ENCODE measurements at places on chromosomes 12 and 14. TPM values are rescaled to one million over a fixed set of nuclear protein-coding genes. Genes with fewer than 3 reads are reported as not detected.

GRCh38 chr12:57611108-57611826, at the start of gene ARHGEF25:
ARHGEF25 (plus strand) TSS chr12:57611435; CDS start chr12:57611895, 460 bp downstream.
- no peak for DNase-seq

DNA sequence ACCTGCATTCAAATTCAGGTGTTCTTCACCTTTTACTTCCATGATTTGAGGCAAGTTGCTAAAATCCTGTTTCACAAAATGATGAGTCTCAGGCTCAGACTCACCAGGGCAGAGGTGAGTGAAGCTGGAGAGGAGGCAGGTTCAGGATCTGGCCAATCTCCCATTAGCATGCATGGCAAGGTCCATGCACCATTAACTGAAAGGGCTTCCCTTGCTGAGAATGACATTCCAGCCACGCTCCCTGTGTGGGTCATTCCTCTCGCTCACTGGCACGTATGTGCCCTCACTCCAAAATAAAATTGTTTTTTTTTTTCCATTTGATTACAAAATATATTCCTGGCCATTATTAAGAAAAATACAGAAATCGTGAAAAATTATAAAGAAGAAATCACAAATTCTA, 257.6 kb downstream of the C12orf75 start:
- no peak for DNase-seq

- DNase-seq: no peak
These were observed 68.3 kb upstream of the PSMA6 start for GRCh38 chr14:35223927-35224326.

DNA sequence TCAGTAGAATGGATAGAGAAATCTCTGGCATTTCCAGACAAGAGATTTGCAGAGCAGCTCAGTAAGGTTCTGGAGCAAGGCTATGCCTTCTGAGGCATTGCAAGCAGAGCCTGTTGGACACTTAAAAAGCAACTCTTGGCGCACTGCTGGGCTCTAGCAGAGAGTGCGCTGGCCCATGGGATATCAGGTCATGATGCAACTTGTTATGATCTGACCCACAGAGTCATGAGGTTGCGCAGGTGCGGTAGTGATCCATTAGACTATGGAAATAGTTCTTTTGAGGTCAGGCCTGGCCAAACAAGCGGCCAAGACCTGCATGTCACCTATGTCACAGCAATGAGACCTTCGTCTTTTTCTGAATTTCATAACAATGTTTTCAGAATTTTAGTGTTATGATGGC, 168.6 kb downstream of the TMTC3 start:
- DNase-seq: no peak

- no peak for DNase-seq
These were observed 35.4 kb upstream of the SPPL3 start for GRCh38 chr12:120939523-120939922.

- DNase-seq: no peak
These were observed 260.8 kb downstream of the TTC8 start for GRCh38 chr14:89085231-89085731.

- DNase-seq: no peak
These were observed 42.5 kb downstream of the MARK3 start for GRCh38 chr14:103427485-103428443.

- no peak for DNase-seq
These were observed 45.8 kb upstream of the FGD4 start for GRCh38 chr12:32353540-32353939.

DNA sequence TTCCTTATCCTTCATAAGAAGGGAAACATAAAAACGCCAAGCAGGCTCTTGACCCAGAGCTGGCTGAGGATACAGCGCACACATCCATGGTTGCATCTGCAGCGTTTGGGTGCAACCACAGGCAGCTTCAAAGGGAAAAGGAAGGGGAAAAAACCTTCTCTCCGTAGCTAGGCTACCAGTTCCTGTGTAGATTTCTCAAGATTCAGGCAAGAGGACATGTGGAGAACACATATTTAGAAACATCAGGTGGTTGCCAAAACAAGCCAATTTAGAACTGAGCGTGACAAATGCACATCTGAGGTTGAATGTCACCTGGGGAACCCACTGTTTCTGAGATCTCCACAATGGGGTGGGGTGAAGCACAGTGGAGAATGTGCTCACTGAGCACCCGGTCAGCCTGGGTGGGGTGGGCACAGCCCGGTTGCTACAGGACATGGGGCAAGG, 78.3 kb upstream of the BDKRB2 start:
- DNase-seq: peak; percentile 55

DNA sequence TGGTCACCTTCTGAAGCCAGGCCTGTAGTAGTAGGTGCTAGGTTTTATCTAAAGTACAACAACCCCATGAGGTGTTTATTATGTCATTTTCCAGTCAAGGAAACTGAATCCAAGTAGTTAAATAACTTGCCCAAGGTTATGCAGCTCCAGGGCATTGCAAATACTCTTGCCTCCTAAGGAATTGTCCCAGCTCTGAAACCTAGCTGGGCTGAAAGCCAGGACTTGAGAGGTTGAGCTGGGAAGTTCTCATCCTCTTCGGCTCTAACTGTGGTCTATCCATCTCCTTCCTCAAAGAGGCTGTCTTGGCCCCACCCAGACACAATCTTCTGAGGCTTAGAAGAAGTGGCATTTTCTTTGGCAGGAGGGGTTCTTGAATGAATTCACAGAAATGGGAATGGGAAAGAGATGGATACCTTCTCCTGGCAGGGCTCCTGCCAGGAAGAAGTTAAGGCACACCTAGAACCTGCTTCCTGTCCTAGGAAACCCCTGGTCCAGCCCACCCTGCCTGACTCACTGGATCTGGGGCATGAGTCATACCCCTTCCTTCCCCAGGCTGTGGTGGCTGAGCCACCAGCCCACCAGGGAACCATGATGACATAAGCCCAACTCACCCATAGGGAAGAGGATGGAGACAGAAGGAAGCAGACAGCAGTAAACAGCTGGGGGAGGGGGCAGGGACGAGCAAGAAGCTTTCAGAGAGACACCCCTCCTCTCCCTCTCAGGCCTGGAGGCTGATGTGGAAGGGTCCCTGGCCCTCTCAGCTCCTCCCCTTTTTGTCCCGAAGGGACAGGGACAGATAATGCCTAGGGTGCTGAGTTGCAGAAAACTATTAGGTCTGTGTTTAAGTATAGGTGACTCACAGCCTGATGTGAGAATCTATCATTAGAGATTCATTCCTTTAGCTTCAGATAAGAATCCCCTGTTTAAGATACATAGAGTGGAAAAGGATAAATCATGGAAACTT, 2.1 kb upstream of the PLEK2 start:
- no peak for DNase-seq

DNA sequence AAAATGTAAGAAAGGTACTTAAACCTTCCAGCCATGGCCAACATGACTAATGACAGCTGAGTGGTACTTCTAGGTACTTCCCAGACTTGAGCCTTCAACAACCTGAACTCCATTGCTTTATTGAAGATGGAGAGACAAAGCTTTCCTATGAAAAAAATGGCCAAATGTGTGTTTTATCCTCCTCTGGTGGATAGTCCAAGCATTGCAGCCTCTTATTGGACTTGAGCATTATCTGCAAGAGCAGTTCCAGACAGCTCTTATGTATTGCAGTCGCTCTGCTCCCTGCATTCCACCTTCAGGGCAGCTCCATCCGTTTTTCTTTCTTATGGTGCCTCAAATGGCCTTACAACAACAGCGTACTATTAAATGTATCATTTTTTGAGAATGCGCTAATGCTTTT, 588.2 kb downstream of the NRXN3 start:
- DNase-seq: no peak

- no peak for DNase-seq
These were observed 22.1 kb downstream of the LGMN start for GRCh38 chr14:92726135-92726932.

DNA sequence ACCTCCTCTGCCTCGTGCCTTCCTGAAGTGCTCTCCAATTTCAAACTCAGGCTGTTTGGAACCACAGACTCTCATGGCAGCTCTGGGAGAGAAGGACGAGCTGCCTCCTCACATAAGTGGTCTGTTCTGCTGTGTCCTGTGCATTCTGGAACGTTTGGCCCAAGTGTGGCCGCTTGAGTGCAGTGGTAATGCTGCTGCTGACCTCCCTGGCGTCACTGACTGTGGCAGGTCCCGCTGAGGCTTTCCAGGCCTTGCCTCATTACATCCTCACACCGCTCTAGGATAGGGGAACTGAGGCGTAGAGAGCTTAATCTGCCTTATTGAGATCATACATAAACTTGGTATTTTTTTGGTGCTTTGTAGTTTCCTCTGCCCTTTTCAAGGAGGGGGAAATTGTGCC, 14.2 kb downstream of the CCDC92 start:
- DNase-seq: no peak

DNA sequence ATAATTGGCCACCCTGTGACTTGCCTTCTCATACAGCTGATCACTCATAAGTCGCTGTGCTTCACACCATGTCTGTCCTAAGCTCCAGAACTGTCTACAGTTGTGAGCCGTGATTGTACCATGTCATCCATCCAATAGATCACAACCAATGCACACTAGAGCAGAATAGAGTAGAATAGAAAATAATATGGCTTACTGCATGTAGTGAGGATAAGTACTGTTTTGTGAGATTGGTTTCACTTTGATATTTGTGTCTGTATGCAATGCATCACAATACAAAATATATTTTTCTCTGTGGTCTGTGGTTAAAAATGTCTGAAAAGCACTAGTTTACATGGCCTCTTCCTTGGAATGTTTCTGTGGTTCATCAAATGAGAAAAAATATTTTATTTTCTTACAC, 237.6 kb upstream of the PRKD1 start:
- no peak for DNase-seq

GRCh38 chr14:96088911-96089310, 49.7 kb downstream of the C14orf132 start:
- no peak for DNase-seq

DNA sequence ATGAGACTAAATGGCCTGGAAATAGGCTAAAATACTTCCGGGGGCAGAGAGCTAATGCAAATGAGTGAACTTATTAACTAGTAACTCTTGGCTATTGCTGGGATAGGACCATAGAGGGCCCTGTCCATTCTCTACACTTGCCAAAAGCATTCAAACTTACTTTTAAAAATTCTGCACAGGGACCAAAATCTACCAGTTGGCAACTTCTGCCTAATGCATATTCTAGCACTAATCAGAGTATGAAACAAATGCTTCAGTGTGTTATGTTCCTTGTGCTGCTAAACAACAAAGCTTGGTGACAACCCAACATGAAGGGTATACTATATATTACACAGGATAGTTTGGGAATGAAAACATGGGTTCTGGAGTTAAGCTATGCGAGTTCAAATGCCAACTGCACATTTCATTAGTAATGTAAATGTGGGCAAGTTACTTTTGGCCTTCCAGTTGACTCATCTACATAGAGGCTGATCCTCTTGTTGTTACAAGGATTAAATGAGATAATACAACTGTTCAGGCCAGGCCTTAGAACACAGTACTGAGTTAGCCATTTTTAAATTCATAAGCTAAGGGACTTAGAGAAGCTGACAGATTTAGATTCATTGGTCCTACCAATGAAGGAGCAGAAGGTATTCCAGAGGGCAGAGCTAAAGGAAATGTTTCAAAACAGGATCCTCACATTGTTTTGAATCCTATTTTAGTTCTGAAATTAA, 32.4 kb downstream of the HIGD1C start:
- DNase-seq: no peak

- DNase-seq: no peak
These were observed 122.1 kb upstream of the PARP11 start for GRCh38 chr12:3995306-3995705.

DNA sequence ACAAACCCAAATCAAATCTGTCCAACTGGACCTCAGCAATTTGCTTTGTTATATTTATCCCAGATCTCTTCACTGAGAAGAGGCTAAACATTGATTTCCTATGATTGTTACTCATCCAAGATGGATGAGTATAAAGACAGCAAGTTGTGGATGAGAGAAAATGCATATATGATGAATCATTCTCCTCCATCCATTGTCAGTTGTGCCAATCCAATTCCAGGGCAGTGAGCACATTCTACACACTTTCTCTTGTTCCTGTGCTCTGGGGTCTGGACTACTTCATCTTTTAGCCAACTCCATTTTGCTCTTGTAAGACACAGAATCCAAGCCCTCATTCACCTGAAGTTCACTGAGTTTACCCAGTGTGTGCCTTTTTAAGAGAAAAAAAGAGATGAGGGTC, 105.7 kb downstream of the GCH1 start:
- DNase-seq: no peak

GRCh38 chr14:30131581-30132097, 204.0 kb upstream of the PRKD1 start:
- no peak for DNase-seq

DNA sequence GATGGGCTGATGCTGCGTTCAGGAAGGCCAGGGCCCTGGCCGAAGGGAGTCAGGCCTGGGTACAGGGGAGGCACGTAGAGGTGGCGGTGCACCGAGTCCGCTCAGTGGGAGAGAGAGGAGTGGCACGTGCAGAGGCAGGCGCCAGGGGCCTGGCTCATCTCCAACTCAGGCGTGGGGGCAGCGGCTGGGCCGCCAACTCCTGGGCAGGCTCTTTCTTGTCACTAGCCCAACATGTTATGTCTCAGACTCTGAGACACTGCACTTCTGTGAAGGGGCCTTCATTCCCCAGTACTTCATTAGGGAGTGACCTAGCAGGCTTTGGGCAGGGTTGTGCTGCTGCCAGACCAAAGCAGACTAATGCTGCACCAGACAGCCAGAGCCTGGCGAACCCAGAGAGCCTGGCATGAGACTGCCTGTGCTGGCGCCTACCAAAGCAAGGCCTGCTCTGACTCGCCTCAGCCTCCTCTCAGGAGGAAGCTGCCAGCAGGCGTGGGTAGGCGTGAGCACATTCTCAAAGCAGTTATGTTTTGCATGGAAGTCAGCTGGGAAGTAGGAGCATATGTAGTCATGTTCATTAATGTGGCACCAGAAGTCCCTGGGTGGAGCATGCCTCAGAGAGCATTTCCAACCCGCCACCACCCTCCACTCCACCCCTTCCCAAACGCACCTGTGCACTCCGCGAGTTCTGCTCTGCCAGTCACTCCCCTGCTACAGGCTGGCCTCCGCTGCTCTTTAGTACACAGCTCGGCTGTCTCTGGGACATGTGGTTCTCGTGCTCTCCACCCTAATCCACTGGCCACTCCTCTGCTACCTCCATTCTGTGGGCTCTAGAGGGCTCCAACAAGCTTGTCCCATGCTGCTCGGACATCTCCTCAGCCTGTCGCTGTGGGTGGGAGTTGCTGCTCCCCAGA, 9.7 kb downstream of the CKB start:
- DNase-seq: no peak

GRCh38 chr12:57133013-57133569, 4.8 kb downstream of the LRP1 start:
- no peak for DNase-seq

HPD gene
- not detected for total RNA-seq

CPSF2 gene
- 25.8 TPM for total RNA-seq

ASIC1 gene
- 2.9 TPM for total RNA-seq

ABCC9 gene
- total RNA-seq: 24.6 TPM

RIMBP2 gene
- 0.25 TPM for total RNA-seq

SLC7A8 gene
- total RNA-seq: 68.5 TPM

MBIP gene
- total RNA-seq: 8.3 TPM

GUCY2C gene
- total RNA-seq: 0.74 TPM

CIROP gene
- not detected for total RNA-seq

TSPAN9 gene
- 32.2 TPM for total RNA-seq

MLXIP gene
- 16.9 TPM for total RNA-seq

CRACR2A gene
- 4.4 TPM for total RNA-seq

FIGNL2 gene
- total RNA-seq: not detected

MSI1 gene
- 3.7 TPM for total RNA-seq
